ENCODE measurements at places on chromosomes 3 and 15. TPM values are rescaled to one million over a fixed set of nuclear protein-coding genes. Genes with fewer than 3 reads are reported as not detected.

The MUC20 gene
- total RNA-seq: 2.4 TPM

The MCTP2 gene
- 5.8 TPM for total RNA-seq

The C15orf62 gene
- total RNA-seq: 0.88 TPM

The TAGLN3 gene
- 10.9 TPM for total RNA-seq

The GCSAM gene
- total RNA-seq: not detected

The SAMD7 gene
- not detected for total RNA-seq

The GABRR3 gene
- not detected for total RNA-seq

The CFAP91 gene
- 0.50 TPM for total RNA-seq

The THBS1 gene
- total RNA-seq: 561 TPM

The USP13 gene
- total RNA-seq: 10.7 TPM

The UROC1 gene
- not detected for total RNA-seq

The MRPL3 gene
- total RNA-seq: 200 TPM

The RTP3 gene
- total RNA-seq: 0.08 TPM

The POPDC2 gene
- total RNA-seq: 0.19 TPM

The ADGRG7 gene
- not detected for total RNA-seq

The P2RY12 gene
- total RNA-seq: not detected

The ARRDC4 gene
- total RNA-seq: 5.0 TPM

The KLHL40 gene
- total RNA-seq: not detected

The CHST2 gene
- 1.6 TPM for total RNA-seq

The ITGA11 gene
- total RNA-seq: 1.2 TPM

The KNG1 gene
- total RNA-seq: not detected

The LRRC49 gene
- total RNA-seq: 9.9 TPM

The RPL39L gene
- total RNA-seq: 58.9 TPM

The APEH gene
- total RNA-seq: 124 TPM

The ZNF592 gene
- 11.2 TPM for total RNA-seq

The GNAT1 gene
- not detected for total RNA-seq

All from A375 (cell line).